ENCODE measurements at places on chromosomes 7 and 10.

DNA sequence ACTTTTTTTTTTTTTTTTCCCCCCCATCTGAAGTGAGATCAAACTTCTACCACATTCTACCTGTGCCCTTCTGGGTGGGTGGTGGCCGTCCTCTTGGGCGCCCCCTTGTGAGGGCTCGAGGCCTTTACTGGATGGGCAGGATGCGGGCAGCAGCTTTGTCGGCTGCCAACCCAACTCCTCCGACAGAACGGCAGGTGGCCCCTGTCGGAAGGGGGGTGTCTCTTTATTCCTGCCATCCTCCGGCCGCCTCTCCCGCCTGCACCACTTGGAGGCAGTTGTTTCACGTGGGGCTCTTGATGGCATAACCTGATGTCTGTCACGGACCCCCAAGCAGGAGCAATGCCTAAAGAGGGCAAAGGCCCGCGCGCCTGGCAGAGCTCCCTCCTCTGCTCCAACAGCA is 31.0 kb downstream of the AMZ1 start:
- peak; percentile 59 for DNase-seq

DNA sequence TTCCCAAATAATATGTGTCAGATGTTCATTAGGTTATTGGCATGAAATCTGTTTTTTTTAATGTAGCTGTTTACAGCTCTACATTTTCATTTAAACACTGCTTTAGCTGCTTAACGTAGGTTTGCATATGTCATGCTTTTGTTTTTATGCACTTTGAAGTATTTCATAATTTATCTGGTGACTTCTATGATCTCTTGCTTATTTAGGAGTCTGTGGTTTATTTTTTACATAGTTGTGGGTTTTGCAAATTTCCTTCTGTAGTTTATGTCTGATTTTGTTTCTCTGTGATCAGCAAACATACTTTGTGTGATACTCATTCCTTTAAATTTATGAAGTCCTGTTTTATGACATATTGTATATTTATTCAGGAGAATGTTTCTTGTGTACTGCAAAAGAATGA is 606.5 kb upstream of the PFKP start:
- DNase-seq = no peak

DNA sequence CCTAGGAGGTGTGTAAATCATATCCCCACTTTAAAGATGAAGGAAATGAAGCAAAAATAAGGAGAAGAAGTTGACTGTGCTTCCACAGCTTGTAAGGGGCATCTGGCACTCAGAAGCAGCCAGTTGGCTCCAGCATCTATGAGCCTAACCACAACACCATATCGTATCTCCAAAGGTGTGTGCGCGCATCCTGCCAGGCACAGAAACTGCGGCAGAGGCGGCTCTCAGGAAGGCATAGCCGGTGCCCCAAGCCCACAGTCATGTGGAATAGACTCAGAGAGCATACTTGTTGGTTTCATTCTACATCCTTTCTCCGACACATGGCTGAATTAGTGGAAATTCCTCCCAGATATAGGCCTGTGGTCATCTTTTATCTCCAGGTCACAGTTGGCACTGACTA is 423.9 kb downstream of the CALN1 start:
- no peak for DNase-seq

GRCh38 chr7:50092579-50093491 is at the start of gene ZPBP:
TSS of gene ZPBP (minus strand) at chr7:50093246. CDS start at chr7:50093194, 52 bp downstream.
- DNase-seq = peak; percentile 67

- no peak for DNase-seq
Measured at GRCh38 chr7:7519056-7519455, 16.6 kb downstream of the COL28A1 start.

GRCh38 chr7:109282726-109283125 is 713.1 kb downstream of the DNAJB9 start:
- DNase-seq = no peak

- no peak for DNase-seq
Measured at GRCh38 chr10:84522612-84523462, 194.4 kb downstream of the CCSER2 start.

DNA sequence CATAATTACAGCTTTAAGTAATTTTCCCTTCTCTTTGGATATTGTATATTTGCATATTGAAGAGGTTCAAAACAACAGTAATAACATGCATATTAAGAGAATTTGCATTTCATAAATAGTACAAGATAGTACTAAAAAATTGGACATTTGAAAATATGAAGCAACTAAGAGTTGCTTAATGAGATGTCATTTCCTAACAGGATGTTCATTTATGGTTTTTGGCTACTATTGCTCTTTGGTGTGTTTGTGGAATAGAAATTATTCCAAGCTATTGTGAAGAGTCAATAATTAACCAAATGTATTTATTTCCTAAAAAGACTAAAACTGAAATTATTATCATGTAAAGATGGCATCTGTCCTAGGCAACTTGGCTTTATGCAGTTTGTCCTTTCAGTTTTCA is 4.1 kb upstream of the SGCE start:
- DNase-seq = no peak

DNA sequence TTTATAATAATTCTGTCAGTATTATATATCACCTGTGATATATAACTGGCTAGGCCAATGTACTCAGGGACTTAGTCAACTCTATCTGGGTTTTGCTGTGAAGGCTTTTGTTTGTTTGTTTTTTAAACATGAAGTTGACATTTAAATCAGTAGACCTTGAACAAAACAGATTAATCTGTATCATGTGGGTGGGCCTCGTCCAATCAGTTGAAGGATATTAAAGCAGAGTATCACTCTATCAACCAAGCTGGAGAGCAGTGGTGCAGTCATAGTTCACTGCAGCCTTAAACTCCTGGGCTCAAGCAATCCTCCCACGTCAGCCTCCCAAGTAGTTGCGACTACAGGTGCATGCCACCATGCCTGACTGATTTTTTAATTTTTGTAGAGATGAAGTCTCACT is 870.2 kb downstream of the TYW1 start:
- DNase-seq = no peak

GRCh38 chr7:143901332-143901667 is 676 bp downstream of the TCAF1 start:
- no peak for DNase-seq

- no peak for DNase-seq
Measured at GRCh38 chr7:110521357-110521911, 569.5 kb upstream of the LRRN3 start.

GRCh38 chr10:77633376-77633775 is 4.2 kb downstream of the KCNMA1 start:
- DNase-seq = no peak

DNA sequence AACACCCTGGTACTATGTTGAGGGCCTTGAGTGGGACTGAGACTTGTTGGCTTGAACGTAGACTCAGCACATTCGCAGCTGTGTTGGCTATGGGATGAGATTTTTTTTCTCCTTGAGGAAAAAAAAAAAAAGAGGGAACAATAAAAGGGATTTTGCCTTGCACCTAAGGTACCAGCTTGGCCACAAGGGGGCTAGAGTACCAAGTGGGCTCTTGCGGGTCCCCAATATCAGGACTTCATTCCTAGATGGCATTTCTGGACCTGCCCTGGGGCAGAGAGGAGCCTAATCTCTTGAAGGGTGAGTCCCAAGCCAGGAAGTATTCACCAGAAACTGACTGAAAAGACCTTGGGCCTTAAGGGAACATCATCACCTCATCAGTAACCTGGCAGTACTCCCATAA is 1083.6 kb upstream of the PHF14 start:
- no peak for DNase-seq

GRCh38 chr7:999149-999879 is 16.3 kb downstream of the CYP2W1 start:
- DNase-seq = no peak

DNA sequence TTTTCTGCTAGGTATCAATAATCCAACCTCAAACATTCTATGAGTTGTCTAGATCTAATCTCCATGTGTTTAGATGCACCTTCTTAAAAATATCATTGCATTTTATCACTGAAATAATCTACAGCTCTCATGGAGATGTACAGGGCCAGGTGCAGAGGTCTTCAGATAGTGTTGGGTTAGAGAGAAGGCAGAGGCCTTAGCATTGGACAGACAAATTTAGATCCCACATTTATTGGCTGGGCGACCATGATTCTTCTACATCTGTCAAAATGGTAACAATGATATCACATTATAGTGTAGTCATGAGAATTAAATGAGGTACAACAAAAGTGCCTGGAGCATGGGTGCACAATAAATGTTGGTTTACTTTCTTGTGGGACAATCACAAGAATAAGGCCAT is 3.1 kb downstream of the ARHGAP22 start:
- DNase-seq = no peak

DNA sequence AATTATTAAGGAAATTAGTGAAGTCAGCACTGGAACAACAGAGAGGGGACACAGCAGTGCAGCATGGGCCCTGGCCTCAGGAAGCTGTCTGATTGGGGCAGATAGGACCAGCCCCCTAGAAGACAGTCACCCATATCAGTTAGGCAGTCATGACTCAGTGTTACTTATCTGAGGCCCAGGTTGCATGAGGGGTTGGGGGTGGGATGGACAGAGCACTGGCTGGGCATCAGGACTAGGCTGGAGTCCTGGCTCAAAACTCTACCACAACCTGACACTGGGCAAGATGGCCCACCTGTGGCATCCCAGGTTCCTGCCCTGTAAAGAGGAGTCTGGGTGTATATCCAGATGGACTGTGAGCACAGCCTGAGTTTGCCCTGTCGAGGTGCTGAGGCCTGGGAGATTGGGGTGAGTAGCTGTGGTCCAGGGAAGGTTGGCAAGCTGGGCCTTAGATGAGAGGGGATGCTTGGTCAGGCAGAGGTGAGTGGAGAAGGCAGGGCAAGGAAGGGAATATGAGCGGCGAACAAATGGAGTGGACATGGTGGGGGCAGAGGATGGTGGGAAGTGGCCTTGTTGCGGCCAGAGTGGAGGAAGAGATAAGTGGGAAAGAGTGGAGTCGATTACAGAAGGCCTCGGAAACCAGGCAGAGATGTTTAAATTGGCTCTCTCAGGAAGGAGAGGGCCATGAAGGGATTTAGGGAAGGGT is 37.5 kb downstream of the HK1 start:
- no peak for DNase-seq

DNA sequence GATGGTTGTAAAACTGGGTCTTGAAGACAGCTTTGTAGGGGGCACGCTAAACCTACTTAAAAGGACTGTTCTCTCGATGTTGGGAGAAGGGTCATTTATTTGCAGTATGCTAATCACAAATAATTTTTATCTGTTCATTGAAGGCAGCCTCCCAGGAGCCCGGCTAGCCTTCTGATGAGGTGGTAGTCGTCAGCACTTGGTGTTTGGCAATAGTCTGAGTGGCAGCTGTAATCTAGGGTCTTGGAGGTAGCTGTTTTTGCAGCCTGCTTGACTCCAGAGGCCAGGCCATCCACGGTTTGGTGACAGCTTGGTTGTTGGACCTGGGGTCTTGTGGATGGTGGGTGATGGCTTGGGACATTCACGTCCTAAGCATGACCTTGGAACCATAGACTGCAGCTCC is 2.2 kb downstream of the GTF2IRD1 start:
- no peak for DNase-seq

- DNase-seq = no peak
Measured at GRCh38 chr7:108515013-108515412, 10.9 kb downstream of the PNPLA8 start.

GRCh38 chr7:28142650-28143049 is 37.9 kb downstream of the JAZF1 start:
- DNase-seq = no peak

DNA sequence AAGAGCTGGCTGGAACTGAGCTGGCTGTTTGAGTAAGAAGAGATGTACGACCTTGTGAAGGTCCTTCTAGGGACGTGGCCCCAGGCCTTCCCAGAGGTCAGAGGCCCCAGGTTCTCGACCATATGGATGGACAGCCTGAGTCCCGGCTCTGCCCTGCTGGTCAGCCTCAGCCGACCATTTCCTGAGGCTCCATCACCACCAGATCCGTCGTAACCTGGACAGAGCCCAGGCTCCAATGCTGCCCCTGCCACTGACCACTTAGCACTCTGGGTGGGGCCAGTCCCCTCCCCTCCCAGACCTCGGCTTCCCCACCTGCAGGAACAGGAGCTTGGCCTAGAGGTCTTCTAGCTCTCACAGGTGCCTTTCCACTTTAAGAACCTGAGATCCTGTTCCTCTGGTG is 10.6 kb upstream of the INMT start:
- no peak for DNase-seq

- DNase-seq = no peak
Measured at GRCh38 chr10:13769946-13770345, 183.2 kb downstream of the PRPF18 start.

DNA sequence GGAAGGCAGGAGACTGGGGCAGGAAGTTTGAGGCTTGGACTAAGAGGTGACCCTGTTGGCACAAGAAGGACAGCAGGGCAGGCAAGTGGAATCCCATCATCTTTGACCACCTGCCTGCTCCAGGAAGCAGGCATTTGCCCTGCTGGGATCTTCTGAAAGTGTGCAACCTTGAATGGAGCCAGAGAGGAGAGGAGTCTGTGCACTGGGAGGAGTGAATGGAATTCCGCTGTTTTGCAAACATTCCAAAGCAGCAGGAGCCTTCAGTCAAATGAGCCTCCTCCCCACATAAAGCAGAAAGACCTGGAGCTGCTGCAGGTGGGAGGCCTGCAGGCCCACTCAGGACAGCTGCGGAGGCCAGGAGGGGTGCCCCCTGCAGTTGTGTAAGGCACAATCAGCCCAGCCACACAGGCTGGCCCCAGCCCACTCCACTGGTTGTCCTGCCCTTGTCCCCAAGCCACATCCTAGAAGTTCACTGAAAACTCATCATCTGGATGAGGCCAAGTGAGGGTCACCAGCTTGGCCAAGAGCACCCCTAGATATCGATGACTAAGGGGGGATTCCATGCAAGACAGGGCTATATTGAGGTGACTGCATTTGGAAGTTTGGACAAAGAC is 249.5 kb downstream of the RPS24 start:
- DNase-seq = no peak

DNA sequence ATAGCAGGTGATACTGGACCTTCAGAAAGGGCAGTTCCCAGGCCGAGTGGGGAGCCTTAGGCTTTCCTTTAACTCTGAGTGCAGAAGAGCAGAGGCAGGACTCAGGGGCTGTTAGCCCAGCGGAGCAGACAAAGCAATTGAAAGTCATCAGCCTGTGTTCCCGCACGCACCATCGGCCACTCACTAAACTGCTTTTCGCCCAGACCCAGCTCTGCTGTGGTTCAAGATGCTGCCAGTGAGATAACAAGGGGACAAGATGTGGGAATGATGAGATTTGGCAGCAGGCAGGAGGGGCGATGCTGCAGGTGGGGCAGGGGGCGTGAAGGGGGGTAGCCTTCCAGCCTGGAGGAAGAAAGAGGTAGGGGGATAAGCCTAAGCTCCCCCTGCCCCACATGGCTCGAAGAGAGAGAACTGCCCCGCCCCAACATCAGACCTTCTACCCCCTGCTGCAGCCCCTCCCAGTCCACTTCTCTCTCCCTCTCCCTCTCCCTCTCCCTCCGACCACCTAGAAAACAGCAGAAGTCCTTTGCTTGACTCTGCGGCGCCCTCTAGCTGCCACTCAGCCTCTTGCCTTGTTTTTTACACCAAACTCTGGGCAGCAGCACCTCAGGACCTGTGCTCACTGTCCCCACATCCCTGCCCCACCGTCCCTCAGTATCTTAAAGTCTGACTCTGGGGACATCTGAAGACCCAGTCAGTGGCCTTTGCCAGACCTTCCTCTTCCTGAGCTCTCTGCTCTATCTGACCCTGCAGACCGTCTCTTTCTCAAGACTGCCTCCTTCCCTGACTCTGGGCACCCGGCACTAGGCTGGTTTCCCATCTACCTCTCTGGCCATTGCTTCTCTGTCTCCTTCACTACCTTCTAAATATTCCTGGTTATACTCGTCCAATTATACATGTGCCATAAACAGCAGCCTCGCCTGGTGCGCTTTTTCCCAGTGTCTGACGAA is 110.5 kb downstream of the C10orf105 start:
- DNase-seq = peak; percentile 37
